ENCODE measurements at places on chromosomes 6 and 20.
A peak's percentile ranks its signal among the peaks of the same experiment; 100 is the strongest.

- peak; percentile 45 for DNase-seq
Measured at GRCh38 chr20:23205611-23206041, 119.5 kb upstream of the CD93 start.

GRCh38 chr6:150208611-150209352 lies 65.9 kb downstream of the PPP1R14C start:
- DNase-seq = no peak

GRCh38 chr20:19301142-19301541 lies 88.7 kb downstream of the SLC24A3 start:
- DNase-seq = no peak

GRCh38 chr6:167984876-167985604 lies 12.4 kb upstream of the KIF25 start:
- DNase-seq = no peak

DNA sequence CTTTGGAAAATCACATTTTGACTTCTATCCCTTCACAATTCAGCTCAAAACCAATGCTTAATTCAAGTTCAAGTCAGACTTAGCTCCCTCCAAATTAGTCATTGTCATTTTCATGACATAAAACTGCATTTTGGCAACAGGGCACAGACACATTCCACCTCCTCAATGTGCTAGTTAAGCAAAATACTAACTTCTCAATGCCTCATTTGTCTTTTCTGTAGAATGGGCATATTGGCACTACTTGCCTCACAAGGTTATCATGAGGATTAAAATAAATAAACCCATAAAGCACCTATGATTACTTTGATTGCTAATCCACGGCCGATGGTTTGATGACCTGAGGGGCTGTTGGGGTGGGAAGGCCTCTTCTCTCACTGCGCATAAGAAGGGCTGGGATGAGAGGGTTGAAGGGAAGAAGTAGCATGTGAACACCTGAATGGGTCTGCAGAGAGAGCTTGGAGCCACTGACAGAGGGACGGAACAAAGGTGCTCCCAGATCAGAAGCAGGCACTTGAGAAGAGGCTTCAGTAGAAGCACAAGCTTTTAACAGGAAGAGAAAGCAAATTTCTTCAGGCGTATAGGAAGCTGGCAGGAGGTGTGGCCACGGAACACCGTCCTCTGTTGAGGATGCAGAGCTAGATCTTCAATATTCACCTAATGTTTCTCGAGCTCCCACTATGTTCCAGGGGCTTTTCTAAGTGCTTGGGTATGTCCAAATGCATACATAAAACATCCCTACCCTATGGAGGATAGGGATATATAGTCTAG lies 11.7 kb upstream of the TBC1D7 start:
- no peak for DNase-seq

DNA sequence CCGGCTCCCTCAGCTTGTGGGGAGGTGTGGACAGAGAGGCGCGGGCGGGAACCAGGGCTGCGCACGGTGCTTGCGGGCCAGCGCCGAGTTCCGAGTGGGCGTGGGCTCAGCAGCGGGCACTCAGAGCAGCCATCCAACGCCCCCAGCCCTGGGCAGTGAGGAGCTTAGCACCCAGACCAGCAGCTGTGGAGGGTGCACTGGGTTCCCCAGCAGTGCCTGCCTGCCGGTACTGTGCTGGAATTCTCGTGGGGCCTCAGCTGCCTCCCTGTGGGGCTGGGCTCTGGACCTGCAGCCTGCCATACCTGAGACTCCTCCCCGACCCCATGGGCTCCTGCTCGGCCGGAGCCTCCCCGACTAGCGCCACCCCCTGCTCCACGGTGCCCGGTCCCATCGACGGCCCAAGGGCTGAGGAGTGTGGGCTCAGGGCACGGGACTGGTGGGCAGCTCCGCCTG lies 92.7 kb downstream of the MANEA start:
- no peak for DNase-seq

DNA sequence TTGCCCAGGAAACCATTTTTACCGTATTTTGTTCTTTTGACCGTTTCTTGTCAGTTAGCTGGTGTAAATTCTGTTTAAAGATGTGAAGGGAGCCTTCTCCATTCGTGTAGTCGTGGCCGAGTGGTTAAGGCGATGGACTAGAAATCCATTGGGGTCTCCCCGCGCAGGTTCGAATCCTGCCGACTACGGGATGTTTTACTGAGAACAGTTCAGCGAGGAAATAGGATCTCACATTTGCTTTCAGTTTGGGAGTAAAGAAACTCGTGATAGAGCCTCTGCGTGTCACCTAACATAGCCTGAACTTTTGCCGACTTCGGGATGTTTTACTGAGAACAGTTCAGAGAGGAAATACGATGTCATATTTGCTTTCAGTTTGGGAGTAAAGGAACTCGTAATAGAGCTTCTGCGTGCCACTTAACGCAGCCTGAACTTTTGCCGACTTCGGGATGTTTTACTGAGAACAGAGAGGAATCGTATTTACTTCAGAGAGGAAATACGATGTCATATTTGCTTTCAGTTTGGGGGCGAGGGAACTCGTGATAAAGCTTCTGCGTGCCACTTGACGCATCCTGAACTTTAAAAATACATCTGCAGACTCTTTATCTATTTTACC lies 5.9 kb upstream of the ZNF184 start:
- peak; percentile 44 for DNase-seq

DNA sequence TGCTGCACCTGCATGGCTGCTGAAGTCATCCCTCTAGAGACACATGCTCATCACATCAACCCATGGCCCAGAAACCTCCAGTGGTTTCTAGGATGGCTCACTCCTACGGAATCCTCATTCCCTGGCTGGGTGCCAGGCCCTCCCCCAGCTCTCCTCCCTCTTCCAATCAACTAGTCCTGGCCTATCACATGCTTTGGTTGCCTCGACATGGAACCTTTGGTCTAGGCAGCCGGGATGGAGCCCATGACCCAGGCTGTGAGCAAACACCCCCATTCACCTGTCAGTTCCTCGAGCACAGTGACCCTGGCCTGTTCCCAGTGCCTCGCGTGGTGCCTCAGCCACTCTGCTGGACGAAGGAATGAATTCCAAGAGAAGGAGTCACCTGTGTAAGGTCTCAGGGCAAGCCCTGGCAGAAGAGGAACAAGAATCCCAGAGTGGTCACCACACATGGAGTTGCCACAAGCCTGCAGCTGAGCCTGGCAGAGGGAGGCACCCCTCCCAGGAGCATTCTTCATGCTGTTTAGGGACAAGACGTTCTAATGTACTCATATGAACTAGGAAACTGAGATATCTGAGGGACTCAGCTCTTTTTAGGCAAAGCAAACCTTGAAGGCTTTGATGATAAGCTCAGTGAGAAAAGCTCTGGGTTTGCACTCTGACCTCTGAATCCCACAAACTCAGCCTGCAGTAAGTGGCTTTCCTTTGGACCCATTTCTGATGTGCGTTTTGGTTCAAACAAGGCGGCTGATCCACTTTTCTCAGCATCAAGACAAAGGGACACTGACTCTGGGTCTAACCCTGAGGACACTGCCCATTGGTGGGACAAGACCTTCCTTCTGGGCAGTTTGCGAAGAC lies 40.2 kb downstream of the PPP1R3G start:
- DNase-seq = no peak

DNA sequence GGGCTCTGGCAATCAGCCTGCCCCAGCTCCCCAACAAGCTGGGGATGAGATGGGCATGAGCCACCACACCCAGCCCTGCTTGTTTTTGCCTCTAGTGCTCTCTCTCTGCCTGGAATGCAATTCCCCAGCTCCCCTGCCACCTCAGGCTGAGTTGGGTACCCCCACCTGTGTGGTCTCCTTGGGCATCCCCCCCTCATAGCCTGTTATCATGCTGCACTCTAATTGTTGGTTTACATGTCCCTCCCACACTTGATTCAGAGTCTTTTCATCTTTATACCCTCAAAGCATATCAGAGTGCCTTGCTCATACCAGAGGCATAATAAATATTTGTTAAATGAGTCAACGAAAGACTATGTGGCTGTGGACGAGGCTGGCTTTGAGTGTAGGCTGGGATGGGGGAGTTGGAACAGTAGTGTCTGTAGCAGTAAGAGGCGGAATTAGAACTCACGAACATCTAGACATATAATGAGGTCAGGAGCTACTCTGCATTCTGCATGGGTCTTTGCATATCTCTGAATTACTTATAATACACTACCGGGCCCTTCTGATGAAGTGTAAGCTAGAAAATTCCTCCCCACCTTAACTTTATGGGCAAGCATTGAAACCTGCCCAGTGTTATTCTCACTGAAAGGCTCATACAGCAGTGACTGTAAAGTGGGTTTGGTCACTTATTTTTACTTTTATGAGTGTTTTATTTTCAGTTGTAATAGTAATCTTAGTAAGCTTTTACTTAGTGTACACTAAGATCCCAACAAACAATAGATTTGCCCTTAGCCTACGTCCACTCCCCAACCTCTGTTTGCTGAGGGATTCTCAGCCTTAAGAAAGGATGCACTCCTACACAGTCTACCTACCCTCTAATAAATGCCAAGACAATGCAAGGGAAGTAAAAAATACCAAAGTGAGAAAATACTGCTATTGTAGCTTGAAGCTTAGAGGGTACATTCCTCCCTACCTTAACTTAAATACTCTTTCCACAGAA lies 58.7 kb downstream of the EDN1 start:
- no peak for DNase-seq

GRCh38 chr6:112983713-112984261 lies 636.7 kb downstream of the RFPL4B start:
- DNase-seq = no peak

DNA sequence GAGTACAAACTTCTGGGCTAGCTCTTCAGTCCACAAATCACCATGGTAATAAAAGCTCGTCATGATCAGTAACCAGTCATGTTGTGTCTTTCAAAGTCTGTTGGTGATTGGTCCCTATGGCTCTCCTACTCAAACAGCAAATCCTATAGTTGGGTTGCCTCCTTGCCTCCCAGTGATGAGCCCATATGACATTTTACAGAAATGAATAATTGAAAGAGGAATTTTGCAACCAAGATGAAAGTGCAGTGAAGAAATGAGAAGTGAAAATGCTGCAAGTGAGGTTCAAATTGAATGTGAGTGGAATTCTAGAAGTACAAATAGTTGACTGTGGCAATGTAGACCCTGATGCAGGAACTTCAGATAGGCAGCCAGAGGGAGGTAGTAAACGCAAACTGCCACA lies 5.1 kb upstream of the SIRPD start:
- DNase-seq = no peak

- DNase-seq = peak; percentile 20
Measured at GRCh38 chr6:153001767-153002612, 519 bp downstream of the MTRF1L start.

GRCh38 chr6:108588586-108588985 lies 27.9 kb downstream of the FOXO3 start:
- no peak for DNase-seq

GRCh38 chr6:169893624-169894023 lies 142.2 kb downstream of the ERMARD start:
- DNase-seq = no peak

DNA sequence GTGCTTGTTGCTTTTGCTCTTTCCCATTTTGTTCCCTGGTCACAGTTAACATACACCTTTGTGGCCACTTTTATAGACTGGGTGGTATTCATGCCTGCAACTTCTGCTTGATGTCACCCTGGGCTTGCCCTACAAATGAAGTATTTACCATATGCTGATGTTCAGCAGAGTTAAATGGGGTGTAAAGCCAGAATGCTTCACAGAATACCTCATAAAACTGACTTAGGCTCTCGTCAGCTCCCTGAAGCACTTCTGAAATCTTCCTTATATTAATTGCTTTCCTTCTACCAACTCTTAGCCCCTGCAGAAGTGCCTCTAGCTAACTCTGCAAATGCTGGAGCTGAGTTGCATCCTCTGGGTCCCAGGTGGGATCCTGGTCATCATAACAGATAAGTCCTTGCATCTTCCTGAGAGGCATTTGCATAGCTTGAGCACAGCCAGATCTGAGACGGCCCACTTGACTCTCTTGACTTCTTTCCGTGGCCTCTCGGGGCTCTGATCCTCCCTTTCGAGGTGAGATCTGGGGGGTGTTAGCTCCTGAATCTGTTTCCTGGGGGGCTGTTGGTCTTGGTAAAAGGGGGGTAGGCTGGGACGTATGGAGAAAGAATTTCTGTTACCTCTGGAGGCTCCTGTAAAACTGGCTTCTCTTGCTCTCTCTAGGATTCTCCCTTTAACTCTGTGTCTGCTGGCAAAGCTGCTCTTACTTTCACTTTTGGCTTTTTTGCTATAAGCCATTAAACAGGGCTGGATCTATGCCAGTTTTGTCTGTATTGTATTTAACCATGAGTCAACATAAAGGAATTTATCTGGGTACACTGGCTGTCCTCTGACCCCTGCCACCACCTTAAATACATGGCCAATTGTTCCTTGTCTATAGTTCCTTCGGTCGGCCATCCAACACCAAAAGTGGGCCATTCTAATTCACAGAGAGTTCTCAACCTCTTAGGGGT lies 223.0 kb upstream of the SYNCRIP start:
- DNase-seq = peak; percentile 14

- DNase-seq = no peak
Measured at GRCh38 chr6:44381739-44382138, 5.8 kb upstream of the CDC5L start.

- DNase-seq = no peak
Measured at GRCh38 chr6:152399399-152399798, 237.8 kb downstream of the SYNE1 start.

- peak; percentile 82 for DNase-seq
Measured at GRCh38 chr20:62583424-62583920, 58.8 kb upstream of the SLCO4A1 start.

GRCh38 chr20:3563133-3563532 lies 92.3 kb downstream of the ATRN start:
- DNase-seq = no peak

DNA sequence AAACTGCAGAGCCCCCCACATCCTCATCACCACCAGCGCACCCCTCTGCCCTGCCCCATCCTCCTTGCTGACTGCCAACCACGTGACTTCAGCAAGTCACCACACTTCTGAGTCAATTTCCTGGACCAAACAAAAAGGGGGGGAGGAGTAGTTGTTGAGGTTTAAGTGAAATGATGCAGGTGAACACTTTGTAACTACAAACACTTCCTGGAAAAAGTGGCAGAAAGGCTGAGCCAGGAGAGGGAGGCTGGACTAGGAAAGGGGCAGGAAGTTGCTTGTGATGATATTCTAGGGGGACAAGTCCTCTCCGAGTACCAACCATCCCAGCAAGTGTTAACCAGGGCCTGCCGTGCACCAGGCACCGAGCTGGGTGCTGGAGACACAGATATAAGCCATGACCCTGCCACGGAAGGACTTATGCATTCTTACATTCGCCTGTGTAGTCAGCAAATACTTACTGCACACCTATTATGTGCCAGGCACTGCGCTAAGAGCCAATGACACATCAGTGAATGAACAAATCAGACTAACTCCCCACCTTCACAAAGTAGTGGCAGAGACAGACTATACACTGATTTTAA lies 67.3 kb downstream of the PREX1 start:
- DNase-seq = no peak
